ENCODE measurements at places on chromosomes 2 and 18.

- peak; percentile 93 for DNase-seq
Measured at GRCh38 chr2:66432801-66433694, 1.9 kb upstream of the MEIS1 start.

GRCh38 chr2:41199334-41199733, 747.4 kb upstream of the SLC8A1 start:
- DNase-seq = no peak

- no peak for DNase-seq
Measured at GRCh38 chr2:7348761-7349160, 431.5 kb downstream of the RNF144A start.

DNA sequence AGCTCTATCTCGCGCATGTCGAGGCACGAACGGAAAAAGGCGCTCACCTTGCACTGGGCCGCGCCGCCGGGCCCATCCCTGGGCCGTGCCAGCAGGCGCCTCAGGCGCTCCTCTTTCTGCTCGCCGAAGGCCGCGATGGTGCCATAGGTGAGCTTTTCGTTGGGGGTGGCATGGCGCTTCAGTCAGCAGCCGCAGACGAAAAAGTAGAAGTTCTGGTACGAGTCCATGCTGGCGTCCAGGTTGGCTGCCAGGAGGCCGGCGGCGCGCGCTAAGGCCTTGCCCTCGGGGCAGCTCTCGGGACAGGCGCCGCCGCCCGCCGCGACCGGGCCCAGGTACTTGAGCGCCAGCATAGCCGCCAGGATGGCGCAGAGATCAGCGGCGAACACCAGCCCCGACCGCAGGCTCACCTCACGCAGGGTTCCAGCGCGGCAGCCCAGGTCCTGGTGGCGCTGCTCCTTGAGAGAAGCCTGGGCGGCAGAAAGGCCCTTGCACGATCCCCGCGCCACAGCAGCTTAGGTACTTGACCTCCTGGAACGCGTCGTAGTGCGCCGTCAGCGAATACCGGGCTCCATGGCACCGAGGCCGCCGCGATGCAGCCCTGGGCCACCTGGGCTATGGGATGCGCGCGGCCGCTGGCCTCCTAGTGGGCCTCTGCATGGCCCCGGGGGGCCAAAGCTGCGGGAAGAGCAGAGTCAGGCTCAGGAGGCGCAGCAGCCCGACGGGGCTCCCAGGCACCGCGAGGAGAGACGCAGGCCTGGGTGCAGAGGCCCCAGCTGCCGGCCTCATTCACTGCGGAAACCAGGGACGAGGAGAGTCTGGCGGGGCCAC, 12.8 kb downstream of the ALPG start:
- DNase-seq = no peak

GRCh38 chr2:120570001-120570400, 165.7 kb upstream of the GLI2 start:
- DNase-seq = no peak

DNA sequence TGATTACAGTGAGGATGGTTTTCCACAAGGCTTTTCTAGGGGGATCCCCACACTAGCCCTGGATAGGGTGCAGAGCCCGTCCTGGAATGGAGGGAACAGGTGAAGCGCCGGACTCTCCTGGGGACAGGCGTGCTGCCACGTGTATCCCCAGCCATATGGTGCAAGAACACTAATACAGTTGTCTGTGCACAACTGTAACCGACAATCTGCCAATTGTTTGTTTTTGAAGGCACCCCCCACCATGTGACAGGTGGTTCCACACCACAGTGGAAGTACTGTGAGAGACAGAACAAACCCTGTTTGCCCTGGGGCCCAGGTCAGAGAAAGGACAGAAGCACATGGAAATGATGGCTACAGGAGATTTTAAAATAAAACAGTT, 52.9 kb downstream of the MYCN start:
- DNase-seq = no peak

- DNase-seq = peak; percentile 63
Measured at GRCh38 chr2:118003396-118003824, 10.5 kb downstream of the CCDC93 start.

DNA sequence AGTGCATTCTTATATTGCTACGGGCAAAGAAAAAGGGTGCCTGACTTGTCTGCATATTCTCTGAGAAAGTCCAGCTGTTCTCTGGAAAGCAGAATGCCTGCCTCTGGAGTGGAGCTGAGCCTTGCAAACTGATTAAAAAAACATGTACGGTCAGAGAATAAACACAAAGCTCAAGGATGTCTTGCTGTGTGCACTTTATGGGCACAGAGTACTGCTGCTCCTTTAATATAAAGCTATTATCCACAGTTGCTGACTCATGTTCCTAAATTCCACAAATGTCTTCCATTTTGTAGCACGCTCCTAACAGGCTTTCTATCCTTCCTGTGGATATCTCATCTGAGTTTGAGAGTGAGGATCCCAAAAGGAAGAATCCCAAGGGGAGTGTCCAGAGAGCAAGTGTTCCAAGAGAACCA, 229.0 kb downstream of the MREG start:
- DNase-seq = peak; percentile 94

DNA sequence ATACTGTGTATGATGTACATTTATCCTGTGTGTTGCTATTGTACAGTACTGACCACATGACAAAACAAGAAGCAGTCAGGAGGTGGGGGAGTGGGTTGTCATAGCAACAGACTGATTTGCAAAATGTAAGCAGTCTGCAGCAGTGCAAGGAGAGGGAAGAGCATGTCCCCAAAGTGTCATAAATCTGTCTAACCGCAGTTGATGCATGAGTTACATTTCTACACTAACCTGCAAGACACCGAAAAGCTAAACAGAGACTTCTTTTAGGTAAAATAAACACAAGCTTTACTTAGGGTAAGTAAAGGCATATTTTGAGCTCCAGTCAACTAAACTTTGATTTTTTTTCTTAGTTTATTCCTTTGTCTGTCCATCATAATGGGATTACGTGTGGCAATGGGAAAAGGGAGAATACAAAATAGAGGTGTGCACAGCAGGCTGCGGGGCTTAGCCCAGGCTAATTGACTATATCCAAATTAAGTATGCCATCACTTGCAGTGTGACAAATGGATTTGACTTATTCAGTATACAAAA, 134.5 kb downstream of the MEIS1 start:
- no peak for DNase-seq

DNA sequence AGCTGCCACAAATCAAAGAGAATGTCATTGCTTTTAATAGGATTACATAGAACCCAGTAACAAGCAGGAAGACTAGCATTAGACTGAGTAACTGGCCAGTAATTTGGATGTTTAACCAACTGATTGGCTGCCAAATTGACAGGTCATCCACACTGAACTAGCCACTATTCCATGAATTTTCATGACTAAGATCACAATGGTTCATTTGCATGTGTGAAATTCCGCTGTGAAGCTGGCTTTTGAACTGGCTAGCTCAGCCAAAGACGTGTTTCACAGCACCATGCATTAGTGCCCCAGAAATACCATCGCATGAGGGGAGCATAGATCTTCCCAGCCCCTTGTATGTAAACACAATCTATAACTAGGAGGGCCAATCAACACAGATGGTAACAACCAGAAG, 649.8 kb downstream of the ARHGAP15 start:
- DNase-seq = peak; percentile 10

- no peak for DNase-seq
Measured at GRCh38 chr2:218378053-218378452, 4.0 kb upstream of the SLC11A1 start.

GRCh38 chr18:49305688-49306336, 154.6 kb downstream of the DYM start:
- no peak for DNase-seq

DNA sequence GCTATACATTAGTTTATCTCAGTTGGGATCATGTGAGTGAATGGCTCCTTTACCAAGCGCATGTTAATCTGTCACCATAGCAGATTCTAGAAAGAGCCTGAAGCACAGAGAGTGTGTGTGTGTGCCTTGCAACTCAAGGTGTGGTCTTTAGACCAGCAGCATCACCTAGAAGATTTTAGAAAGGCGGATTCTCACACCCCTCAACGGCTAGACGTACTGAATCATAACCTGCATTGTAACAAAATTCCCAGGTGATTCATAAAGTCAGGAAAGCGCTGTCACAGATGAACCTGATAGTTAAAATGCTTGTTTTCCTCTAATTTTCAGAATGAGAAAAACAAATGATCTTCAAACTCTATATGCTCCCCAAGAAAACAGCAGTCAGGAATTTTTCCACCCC, 45.5 kb upstream of the MAPRE2 start:
- no peak for DNase-seq

All from AG09309 (cell line).